Hematopoietic multipotent progenitor cell treated with erythropoietin and hydrocortisone succinate and interleukin-3 and kit ligand, for 17 days (in vitro differentiated cells): ENCODE measurements at places on chromosomes 2 and 18.

- DNase-seq: peak; percentile 30
Measured at GRCh38 chr18:61850756-61851155, 42.1 kb downstream of the RNF152 start.

DNA sequence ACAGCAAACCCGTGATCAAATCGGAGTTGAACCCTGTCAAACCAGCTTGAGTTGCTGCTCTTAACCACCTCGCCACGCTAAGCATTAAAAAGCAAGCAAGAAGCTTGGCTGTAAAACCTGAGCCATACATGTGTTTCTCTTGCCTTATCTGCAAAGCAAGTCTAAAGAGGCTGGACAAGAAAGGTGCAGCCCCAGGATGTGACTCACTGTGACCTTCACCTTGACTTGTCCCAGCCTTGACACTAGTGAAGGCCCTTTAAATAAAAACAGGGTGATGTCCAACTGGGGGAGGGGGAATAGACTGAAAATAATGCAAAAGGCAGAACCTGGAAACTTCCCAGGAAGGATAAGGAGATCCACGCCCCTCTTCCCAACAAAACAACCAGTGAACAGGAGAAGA lies 127.6 kb upstream of the NPAS2 start:
- DNase-seq: no peak

DNA sequence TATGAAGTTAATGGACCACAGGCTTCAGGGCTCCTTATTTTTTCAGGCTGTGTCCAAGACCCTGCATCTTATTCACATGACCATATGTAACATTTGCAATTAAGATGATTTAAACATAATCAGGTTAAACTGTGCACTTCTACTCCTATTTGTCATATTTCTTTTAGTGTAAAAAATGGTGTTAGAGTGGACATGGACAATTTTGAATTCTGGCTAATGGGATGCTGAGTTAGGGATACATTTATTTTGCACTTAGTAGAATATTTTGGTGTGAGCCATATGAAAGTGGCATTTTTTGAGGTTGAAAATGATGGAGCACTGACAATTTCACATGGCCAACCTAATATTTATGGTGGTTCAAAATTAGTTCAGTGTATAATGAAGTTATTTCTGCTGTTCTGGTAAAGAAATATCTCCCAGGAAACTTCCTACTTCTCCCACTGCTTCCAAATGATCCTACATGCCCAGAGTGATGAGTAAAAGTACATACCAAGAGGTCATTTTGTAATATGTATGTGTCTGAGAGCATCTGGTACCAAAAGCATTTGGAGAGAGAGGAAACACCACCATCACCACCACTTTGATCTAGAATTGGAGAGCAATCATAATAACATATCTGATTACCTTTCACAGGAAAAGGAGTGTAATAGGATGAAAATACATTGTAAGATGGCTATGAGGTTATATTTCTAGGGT lies 36.0 kb downstream of the GULP1 start:
- no peak for DNase-seq

DNA sequence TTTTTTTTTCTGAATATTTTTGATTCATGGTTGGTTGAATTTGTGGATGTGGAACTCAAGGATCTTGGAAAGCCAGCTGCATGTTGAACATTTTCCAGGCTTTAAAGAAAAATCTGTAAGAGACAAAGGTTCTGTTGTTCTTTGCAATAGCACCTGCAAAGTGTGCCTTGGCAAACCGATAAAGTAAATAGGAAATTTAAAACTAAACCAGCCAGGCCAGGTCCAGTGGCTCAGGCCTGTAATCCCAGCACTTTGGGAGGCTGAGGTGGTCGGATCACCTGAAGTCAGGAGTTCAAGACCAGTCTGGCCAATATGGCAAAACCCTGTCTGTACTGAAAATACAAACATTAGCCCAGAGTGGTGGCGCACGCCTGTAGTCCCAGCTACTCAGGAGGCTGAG lies 74.4 kb downstream of the RIF1 start:
- no peak for DNase-seq

GRCh38 chr2:69292256-69292655 lies 94.8 kb downstream of the GFPT1 start:
- DNase-seq: no peak

GRCh38 chr2:31233231-31233630 lies 721 bp upstream of the EHD3 start:
- DNase-seq: no peak

GRCh38 chr2:196036442-196036841 lies 32.2 kb downstream of the DNAH7 start:
- no peak for DNase-seq

DNA sequence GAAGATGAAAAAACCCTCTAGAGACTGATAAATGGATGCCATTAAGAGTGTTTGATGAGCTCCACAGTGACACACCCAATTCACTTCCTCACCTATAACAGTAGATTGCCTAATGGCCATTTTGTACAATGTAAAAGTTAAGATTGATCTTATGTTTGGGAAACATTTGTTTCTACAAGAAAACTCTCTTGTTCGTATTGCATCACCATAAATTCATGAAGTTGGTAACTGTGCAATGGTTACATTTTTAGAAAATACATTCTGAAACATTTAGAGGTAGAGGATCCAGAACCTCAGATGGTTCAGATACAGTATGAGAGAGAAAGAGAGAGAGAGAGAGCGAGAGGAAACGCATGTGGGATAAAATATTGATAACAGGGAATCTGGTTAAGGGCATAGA lies 31.8 kb downstream of the DAPL1 start:
- DNase-seq: no peak

DNA sequence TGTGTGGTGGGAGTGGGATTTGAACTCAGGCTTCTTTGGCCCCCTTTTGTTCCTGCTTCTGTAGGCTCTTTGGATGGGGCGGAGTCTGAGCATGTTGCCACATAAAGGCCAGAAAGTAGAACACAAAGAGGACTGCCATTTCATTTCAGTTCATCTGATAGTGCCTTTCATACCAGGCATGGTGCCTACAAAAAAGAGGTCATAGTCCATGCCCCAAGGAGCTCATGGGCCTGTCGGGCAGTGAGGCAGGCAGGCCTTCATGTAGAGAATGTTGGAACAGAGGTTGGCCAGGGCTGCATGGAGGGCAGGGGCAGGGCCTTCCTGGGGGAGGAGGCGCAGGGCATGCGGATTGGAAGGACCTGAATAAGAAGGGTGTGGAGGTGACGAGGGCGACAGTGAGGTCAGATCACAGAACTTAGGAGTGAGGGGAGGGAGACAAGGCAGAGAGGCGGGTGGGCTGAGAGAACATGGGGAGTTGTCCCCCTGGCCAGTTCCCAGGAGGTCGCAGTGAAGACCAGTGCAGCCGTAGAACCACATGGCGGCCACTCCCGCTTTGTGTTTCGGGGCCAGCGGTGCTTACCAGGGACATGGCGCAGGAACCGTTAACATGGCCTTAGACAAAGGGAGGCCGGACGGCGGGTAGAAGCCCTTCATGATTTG lies 49.1 kb downstream of the ITGB1BP1 start:
- no peak for DNase-seq

DNA sequence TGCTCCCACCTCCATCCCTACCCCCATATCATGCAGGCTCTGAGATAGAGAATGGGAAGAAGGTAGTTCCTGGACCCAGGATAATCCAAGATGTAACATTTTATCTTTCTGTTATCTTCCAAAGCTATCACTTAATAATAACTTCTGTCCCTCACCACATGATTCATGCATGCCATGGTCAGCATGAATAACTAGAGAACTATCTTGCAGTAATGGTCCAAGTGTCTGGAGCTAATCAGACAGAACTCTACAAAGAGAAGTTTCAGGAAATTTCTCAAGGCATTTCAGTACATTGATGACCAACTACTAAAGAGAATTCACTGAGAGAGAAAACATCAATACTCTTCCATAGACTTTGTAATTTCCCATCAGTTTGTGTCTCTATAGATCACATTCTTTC lies 1469.7 kb upstream of the PIK3C3 start:
- DNase-seq: no peak

DNA sequence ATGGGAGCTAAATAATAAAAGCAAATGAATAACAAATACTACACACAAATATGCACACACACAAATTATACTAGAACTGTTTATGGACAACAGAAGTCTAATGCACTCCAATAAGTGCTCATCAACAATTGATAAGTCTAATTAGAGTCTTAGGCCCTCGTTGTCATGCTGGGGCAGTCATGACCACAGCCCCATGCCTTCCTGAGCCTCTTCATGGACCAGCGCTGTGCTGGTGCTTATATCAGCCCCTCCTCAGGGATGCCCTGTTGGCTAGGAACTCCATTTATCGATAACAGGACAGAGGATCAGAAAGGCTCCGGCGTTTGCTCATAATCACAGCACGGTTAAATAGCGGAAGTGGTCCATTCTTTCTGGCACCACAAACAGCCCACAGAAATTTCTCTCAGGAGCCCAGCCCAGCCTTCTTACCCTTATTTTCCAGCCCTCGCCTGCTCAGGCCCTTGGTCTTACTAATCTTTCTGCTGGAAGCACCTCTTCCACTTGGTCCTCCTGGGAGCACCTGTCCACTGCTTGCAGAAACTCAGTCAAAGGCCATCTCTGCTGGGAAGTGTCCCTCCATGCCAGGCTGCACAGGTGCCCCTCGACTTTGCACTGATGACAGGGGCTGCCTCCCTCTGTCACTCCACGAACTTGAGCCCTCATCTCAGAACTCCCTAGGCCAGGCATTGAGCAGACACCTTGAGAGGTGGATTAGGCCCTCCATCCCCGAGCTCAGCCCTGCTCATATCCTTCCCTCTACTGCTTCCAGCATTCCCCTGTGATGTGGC lies 500.2 kb upstream of the HS6ST1 start:
- no peak for DNase-seq

DNA sequence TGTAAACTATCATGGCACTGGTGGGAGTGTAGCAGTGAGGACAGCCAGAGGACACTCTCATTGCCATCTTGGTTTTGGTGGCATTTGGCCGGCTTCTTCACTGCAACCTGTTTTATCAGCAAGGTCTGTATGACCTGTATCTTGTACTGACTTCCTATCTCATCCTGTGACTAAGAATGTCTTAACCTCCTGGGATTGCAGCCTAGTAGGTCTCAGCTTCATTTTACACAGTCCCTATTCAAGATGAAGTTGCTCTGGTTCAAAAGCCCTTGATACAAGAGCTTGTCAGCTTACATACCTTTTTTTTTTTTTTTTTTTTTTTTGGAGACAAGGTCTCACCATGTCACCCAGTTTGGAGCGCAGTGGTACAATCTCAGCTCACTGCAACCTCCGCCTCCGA lies 110.9 kb downstream of the METTL8 start:
- no peak for DNase-seq

GRCh38 chr2:19748073-19748375 lies 153.8 kb downstream of the TTC32 start:
- DNase-seq: no peak

DNA sequence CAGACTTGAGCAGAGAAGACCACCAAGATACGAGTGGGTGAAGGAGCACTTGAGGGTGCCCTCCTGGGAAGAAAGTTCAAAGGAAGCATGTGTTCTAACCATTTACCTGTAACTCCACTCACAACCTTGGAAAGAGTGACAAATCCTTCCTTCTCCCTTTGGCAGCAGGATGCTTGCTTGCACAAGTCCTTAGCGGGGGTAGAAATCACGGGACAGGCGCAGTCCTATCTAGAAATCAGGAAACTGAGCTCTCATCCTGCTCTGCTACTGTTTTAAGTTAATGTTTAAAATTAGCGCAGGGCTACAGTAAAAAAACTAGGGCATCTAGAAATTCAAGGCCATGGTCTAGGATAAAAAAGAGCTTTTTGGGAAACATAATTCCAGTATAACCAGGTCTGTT lies 100.9 kb upstream of the PTPRM start:
- DNase-seq: no peak

DNA sequence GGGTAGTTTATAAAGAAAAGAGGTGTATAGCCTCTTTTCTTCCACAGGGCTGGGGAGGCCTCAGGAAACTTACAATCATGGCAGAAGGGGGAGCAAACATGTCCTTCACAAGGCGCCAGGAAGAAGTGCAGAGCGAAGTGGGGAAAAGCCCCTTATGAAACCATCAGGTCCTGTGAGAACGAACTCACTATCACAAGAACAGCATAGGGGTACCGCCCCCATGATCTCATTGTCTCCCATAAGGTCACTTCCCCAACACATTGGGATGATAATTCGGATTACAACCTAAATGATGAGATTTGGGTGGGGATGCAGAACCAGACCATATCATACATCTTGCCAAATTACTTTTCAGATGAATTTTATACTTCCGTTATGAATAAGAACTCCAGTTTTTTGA lies 32.4 kb downstream of the RALB start:
- no peak for DNase-seq

GRCh38 chr2:127381762-127382161 lies 6.0 kb downstream of the MAP3K2 start:
- DNase-seq: no peak

DNA sequence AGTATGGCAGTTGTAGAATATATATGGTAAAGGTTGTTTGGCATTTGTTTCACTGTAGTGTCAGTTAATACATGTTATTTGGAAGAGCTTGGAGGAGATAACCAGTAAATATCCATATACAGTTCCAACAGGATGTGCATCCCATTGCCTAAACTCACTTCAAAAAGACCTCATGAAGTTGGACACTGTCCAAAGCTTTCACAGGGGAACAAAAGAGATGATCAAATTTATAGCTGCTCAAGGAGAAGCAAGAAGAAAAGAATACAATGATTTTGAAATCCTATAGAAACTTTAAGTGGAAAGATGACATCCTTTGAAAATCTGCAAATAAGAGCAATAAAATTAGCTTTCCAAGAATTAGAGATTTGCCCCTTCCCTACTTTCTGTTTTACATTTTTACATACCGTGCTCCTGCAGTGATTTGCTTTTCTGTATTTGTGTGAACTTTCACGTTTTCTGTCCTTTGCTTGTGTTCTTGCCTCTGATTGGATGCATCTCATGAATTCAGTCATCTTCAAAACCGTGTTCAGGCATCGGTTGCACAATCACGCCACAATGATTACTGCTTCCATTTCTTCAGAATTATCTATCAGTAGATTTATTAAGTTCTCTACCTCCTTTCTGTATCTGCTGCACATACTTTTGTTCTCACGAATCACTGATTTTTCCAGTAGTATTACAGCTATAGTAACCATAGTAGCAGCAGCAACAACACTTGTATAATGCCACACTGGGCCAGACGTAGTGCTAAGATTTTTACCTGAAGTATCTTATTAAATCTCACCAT lies 83.8 kb downstream of the PARD3B start:
- no peak for DNase-seq

- no peak for DNase-seq
Measured at GRCh38 chr2:234669001-234669400, 172.1 kb upstream of the ARL4C start.

DNA sequence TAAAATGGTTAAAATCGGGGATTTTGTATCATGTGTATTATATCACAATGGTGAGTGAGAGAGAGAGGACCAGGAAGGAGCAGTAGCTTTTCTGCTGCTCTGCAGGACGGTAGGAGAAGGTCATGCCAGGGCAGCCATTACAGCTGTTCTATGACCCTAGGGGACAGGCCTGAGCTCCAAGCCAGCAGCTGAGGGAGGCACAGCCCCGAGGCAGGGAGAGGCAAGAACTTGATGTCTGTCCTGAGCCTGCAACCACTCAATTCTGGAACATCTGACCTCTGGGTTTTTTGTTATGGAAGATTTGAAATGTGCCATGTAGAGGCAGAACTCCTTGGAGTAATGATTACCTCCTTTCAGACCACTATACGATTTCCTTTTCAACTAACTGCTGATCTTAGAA lies 135.8 kb upstream of the SH3BP4 start:
- DNase-seq: no peak
